ENCODE measurements at places on chromosomes 11 and 22.

DNA sequence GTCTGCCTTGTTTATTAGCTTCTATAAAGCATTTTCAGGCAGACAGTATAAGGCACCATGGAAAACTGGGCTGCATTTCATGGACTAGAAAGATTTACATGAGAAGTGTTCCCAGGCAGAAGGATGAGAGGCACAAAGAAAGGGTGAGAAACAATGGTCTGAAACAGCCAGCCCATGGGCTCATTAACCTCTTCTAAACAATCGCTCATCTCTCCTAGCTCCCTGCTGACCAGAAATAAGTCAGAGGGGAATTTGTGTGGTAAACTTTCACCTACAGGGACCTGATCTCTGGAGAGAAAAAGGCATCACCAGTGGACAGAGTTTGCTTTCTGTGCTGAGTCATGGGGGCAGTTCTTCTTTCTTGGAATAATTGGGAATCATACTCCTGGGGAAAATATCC is 51.8 kb upstream of the KIRREL3 start:
- DNase-seq, result no peak

DNA sequence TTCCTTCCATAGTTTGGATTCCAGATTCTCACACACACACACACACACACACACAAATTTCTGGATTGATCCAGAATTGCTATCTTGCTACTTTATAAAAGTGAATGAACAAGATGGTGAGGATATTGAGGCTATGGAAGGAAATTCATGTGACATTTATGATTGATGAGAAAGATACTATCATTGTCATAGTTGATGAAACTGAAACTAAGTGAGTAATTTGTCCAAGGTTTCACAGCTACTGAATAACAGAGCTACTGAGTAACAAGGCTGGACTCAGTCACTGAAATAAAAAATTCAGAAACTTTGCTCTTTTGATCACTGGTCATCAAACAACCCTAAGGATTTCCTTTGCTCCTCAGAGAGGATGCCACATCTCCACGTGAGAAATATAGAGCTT is 16.2 kb downstream of the OR5D16 start:
- DNase-seq, result no peak

- DNase-seq, result no peak
Observed at GRCh38 chr11:75663808-75664207, 5.0 kb downstream of the MAP6 start.

- peak; percentile 59 for DNase-seq
Observed at GRCh38 chr22:46776876-46777608, 14.6 kb downstream of the TBC1D22A start.

DNA sequence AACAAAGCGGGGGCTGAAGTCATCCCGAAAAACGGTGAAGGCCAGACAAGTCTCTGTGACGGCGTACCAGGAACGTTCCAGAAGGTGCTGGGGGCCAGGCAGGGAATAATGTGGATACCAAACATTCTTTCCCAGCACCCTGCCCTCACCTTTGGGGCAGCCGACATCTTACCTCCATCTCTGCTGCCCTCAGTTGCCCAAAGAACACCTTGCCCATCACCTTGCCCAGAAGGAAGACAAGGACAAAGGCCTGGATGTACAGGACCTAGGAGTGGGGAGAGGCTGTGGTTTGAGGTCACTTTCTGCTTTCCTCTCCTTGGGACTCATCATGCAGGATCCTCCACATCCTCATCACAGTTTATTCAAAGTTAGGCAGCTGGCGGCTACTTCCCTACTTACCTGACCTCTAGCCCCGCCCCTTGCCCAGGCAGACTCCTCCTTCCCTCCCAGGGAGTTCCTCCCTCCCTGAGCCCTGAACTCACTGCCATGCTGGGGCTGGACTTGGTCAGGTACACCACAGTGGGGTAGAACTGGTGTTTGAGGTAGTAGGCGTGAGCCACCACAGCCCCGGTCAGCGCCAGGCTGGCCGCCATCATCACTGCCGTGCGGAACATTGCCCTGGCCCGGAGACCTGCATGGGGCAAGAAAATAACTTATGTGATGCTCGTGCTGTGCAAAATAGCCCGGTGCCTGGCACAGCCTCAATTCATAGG is 1.2 kb downstream of the SYVN1 start:
- DNase-seq, result peak; percentile 61

DNA sequence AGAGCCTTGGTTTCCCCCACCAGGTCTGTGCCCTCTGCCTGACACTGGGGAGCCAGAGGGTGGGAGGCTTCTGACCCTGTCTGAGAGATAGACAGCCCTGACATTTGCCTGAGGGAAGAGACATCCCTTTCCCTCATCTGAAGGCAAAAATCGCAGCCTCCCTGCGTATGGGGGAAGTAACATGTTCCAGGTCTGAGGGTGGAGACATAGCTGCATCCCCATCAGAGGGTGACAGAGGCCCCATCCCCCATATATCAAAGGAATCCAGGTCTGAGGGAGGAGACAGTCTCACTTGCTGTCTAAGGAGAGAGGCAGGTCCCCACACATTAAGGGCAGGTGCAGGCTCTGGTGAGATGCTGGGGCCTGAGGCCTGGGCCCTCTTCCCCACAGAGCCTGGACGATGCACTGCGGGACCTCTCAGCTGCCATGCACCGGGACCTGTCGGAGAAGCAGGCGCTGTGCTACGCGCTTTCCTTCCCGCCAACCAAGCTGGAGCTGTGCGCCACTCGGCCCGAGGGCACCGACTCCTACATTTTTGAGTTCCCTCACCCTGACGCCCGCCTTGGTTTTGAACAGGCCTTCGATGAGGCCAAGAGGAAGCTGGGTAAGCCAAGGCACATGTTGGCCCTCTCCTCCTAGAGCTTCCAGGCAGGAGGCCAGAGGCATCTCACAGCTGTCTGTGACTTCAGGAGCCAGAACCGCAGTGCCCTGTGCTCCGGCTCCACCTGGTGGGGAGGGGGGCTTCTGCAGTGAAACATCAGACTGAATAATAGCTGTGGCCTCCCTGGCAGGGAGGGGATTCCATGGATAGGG is 16.1 kb upstream of the RELT start:
- DNase-seq, result no peak

- no peak for DNase-seq
Observed at GRCh38 chr11:79510960-79511359, 70.1 kb upstream of the TENM4 start.

DNA sequence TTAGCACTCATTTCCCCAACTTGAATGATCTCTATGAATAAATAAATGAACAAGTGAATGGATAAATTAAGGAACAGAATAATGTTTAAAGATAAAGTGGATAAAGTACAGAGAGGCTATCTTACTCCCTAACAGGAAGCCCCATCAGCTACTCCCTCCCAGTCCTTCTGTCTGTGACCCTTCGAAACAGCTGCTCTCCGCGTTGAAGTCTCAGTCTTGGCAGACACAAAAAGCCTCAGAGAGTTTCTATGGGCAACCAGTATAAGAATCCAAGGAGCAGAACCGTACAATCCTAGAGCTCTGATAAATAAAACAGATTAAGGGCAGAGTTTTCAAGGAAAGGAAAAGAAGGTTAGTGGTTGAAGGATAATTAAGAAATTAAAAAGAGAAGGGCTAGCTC is 35.0 kb downstream of the GUCY1A2 start:
- DNase-seq, result no peak

- no peak for DNase-seq
Observed at GRCh38 chr11:75722669-75723042, 5.0 kb downstream of the MOGAT2 start.

DNA sequence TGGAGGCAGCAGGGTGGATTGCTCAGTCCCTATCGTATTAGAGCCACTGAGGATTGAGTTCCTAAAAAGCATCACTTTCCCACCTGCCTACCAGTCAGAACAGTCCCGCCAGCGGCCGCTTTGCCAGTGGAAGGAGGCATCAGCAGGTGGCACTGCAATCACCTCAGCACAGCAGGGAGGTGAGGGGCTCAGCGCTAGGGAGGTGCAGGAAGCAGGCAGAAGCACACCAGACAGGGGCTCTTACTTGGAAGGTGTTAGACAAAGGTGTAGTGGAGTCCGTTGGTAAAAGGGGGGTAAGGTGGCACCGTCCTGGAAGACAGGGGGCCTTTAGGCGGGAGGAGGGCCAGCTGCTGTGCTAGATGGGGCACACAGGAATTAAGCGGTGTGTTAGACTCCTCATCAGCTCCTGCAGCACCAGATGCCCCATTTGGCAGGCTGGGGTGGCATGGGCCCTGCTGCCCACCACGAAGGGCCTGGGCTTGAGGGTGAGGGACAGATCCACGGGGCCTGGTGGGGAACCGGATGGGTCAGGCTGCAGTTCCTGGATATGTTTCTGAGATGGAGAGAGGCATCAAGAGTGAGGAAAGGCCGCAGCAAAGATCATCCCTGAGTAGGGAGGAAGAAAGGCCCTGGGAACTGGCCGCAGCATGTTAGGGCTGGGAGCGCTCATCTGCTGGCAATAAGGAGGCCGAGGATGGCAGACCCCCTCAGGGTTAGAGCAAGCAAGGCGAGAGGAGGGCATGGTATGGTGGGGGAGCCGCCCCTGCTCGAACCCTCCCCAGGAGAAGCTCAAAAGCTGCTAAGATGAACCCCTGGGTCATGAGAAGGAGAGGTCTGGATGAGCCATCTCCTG is 42.5 kb downstream of the C11orf58 start:
- no peak for DNase-seq

GRCh38 chr11:100105982-100106358 is 581.1 kb upstream of the ARHGAP42 start:
- no peak for DNase-seq

DNA sequence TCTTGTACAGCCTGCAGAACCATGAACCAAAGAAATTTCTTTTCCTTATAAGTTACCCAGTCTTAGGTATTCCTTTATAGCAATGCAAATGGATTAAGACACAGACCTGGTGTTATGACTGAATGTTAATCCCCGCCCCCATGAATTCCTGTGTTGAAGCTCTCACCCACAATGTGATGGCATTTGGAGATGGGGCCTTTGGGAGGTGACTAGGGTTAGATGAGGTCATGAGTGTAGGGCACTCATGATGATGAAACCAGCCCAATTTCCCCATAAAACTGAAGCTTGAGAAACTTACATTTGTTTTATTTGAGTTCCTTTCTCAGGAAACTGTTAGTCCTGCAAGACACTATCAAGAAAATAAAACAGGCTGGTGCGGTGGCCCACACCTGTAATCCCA is 115.8 kb upstream of the THY1 start:
- DNase-seq, result no peak

DNA sequence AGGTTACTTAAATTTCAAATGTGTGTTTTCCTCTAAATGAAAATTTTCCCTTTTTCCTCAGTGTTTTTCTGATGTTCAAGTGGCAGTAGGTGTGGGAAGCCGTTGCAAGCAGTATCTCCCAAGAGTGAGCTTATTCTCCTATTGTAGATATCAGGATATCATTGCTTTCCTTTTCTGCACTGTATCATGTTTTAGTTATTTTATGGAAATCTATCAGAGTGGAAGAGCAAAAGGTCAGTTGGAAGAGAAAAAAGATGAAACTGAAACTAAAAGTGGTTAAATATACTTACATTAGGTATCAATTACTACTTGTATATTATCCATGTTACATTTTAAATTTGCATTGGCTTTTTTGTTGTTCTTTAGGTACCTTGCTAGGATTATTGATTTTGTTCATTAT is 57.0 kb downstream of the PDE3B start:
- DNase-seq, result no peak

GRCh38 chr11:84437071-84437980 is 1151.2 kb upstream of the CCDC90B start:
- DNase-seq, result no peak

GRCh38 chr22:42768385-42769035 is 47.8 kb upstream of the A4GALT start:
- no peak for DNase-seq

DNA sequence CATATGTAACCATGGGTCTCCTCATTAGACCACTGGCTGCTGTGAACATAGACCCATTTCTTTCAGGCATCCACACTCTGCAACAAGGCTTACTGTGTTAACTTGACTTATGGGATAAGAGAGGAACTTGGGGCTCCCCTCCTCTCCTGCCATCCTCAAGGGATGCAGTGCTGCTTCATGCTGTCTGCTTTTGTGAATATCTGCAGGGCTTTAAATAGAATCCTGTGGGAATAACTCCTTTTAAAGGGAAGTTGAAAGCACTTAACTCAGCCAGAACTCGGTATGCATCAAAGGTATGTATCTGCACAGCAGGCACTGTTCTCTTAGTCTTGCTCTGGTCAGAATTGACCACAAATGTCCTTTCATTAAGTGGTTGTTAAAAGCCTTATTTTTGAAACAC is 222.5 kb upstream of the KIRREL3 start:
- no peak for DNase-seq

GRCh38 chr22:32950366-32950765 is 107.8 kb downstream of the SYN3 start:
- DNase-seq, result no peak

GRCh38 chr11:13339195-13340153 is 61.9 kb downstream of the BMAL1 start:
- DNase-seq, result no peak

DNA sequence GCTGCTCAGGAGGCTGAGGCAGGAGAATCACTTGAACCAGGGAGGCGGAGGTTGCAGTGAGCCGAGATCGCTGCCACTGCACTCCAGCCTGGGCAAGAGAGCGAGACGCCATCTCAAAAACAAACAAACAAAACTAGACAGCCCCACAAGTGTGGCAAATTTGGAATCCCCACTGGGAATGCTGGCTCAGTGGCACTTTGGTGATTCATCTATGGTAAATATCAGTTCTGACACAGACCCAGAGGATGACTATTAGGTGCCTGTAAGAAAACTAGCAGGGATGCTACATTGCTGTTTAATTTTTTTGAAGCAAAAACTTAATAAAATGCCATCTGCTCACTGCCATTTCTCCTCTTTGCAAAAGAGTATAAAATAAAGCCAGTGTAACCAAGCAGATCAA is 107.9 kb downstream of the NAT10 start:
- DNase-seq, result no peak

GRCh38 chr11:65471447-65471891 is 27.4 kb upstream of the MALAT1 start:
- DNase-seq, result no peak

- no peak for DNase-seq
Observed at GRCh38 chr22:39776295-39777009, 117.1 kb downstream of the ENTHD1 start.

GRCh38 chr11:104198576-104198975 is 34.6 kb upstream of the PDGFD start:
- no peak for DNase-seq

DNA sequence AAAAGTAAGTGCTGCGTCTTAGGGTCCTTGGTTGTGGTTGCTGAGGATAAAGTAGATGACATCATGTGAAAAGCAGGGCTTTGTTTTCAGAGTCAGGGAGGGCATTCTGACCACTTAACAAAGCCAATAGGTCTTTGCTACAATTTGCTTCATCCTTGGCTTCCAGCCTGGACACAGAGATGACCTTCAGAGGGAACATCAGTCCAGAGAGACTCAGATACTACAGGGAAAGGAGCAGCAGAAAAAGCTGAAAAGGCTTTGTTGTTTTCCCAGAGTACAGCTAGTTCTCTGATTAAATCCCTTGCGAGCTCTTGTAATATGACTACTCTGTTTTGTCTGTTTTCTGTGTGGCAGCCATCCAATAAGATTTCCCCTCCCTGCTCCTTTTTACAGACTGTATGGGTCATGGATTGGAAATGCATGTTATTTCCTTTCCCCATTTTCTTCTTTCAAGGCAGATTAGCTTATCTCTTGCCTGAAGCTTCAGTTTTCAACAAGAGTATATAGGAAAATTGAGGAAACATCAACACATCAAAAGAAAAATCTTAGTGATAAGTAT is 31.9 kb downstream of the ATG13 start:
- DNase-seq, result no peak
